Cortex of kidney (tissue), 1 donor: ENCODE measurements at places on chromosomes 4 and X.

DNA sequence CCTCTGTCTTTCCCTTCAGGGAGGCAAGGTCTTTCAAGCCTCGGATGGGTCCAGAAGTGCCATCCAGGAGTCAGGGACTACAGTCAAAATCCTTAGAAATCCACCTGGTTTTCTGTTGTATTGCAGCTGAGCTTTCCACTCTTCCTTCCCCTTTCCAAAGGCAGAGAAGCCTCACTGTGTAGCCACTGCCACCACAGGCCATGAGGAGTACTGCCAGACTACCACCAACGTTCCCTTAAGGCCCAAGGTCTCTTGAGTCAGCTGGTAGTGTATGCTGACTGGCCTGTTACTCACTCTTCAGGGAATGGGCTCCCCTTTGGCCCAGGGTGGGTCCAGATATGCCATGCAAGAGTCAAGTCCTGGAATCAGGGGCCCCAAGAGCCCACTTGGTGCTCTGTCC, 1454.1 kb downstream of the PCDH19 start:
- DNase-seq, result no peak

DNA sequence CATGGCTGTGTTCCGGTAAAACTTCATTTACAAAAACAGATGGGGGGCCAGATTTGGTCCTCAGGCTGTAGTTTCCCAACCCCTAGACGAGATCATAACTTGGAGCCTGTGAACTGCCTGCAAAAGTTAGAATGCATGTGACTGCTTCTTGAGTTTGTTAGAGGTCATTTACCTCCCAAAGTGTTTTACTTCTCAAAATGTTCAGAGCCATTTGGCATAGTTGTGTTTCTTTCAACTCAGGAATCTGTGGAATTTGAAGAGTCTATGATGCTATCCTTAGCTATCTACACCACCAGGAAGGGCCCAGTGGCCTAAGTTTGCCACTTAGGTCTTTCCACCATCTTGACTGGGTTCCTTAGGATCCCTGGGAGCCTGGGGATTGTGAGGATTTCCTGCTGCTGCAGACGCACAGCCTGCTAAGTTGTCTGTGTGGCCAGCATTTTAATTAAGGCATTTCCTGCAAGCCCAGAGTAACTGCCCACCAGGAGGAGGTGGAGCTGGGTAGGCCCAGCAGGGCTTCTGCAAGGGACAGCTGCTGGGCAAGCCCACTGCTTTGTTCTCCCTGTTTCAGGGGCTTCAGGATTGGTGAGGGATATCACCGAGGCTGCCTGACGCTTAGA, 53.1 kb downstream of the CCNI start:
- DNase-seq, result no peak

GRCh38 chrX:22171287-22172060, 101.2 kb upstream of the CBLL2 start:
- DNase-seq, result no peak

DNA sequence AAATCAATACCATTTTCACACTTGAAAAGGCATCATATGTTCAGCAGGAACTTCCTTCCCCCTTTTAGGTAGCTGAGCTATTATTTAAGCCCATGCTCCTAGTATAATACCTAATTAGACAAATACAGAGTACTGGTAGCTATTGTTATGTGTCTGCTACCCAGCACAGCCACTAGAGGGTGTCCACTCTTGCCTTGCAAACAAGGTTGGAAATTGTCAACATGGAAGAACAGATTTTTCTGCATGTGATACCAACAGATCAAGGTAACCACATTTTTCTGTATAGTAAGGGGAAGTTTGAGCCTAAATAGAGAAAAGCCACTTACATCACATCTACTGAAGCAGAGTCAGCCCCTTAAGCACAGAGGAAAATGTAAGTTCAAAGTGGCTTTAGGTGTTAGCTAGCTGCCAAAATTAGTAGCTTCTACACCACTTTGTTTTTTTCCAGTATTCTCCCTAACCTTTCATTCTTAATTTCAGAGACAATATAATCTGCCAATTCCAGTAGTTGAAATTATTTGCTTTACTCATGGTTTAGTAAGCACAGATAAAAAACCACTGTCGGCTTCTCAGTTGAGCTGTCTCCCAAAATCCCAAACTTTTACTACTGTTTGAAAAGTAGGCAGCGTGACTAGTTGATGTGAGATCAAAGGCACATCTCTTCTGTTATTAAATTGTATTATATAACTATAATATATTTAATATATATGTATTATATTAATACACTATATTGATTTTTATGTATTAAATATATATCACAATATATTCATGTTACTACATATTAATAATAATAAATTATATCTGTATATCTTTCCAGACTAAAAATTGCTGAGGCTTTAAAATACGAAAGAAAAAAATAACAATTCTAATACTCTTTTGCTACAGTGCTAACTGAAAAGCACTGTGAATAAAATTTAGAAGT, 38.2 kb downstream of the EDNRA start:
- DNase-seq, result no peak

DNA sequence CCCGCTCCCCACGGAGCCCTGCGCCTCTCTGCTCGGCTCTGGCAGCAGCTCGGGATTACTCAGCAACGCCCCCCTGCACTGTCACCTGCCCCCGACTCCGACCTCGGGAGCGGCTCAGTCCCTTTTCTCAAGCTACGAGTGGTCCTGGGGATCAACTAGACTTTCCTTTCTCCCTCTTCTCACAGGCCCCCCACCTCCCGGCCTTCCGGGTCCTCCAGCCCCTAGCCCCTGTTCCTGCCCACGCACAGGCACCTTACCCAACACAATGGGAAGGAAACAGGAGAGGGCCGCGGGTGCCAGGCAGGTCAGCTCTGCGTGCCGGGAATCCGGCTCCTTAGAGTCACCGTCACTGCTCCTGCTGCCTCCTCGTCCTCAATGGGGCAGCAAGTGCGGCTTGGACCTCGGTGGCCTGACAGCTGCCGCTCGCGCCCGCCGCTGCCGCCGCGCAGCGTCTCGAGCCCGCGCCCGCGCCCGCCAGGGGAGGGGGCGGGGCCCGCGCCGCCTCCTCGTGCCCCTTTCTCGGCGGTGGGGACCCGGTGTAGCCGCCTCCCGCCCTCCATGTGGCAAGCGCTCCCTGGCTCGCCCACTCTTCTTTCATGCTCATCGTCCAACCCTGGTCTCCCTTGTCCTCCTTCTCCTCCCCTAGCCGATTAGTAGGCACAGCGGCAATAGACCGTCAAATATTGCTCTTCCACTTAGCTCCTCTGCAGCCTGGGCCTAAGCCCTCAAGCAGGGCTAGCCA, at the start of gene RAB9B:
Gene RAB9B, minus strand, starts transcription at position 455 of the 742 bp plus-strand sequence. CDS start 6,473 bp downstream, outside the sequence.
- DNase-seq, result peak; percentile 8

DNA sequence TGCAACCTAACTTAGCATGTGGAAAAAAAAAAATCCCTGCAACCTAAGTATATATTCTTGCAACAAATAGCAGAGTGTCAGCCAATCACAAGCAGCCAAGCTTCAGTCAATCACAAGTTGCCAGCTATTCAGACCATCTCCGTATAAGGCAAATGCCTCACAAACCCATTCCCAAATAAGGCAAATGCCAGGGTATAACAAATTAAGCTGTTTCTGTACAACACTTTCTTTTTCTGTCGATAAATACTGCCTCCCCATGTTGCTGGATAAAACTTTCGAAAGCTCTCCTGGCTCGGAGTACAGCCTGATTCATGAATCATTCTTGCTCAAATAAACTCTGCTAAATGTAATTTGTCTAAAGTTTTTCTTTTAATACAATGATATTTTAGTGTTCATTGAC, 460.7 kb upstream of the SMIM31 start:
- DNase-seq, result no peak

DNA sequence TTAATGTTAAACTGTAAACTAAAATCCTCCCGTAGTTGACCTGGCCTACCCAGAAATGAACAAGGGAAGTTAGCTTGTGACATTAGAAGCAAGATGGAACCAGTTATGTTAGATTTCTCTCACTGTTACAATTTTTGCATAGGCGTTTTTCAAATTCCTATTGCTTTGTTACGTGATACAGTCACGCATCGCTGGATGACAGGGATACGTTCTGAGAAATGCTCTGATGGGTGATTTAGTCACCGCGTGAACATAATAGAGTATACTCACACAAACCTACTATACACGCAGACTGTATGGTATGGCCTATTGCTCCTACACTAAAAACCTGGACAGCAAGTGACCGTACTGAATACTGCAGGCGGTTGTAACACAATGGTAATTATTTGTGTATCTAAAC, 46.7 kb upstream of the PUDP start:
- no peak for DNase-seq

- DNase-seq, result no peak
Observed at GRCh38 chr4:55830716-55831115, 11.1 kb downstream of the EXOC1L start.

DNA sequence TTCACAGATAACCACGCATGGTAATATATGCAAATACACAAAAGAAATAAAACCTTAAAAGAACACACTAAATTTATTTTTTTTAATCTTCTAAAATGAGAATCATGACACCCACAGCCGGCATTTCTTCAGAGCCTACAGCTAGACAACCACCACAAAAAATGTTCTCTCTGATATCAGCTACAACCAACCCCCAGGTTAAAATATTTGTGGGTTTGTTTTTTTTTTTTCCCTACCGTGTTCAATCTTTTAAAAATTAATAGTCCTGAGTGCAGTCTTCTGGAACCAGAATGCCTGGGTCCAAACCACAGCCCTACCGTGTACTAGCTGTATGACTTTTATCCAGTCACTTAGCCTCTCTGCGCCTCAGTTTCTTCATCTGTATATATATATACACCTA, 36.0 kb downstream of the MAML3 start:
- DNase-seq, result no peak

GRCh38 chr4:10346023-10346422, 111.2 kb downstream of the ZNF518B start:
- no peak for DNase-seq

- no peak for DNase-seq
Observed at GRCh38 chr4:7419961-7420660, 14.6 kb downstream of the PSAPL1 start.

DNA sequence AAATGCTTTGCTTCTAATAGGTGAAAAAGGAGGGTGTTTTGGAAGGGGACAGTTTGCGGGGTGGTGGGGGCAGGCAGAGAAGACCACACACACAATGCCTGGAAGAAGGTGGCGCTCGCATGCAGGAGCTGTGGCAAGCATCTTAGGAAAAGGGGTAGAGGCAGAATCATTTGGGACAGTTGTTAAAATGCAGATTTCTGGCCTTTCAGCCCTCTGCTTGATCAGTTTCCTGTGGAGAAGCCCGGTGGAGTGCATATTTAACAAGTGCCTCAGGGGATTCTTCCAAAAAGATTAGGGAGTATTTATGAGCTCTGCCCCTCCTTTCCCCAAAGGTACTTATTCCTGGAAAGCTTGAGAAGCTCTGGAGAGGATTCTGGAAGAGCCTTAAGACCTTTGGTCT, 4.8 kb downstream of the NOCT start:
- no peak for DNase-seq

- DNase-seq, result no peak
Observed at GRCh38 chr4:168900080-168900479, 110.0 kb downstream of the CBR4 start.

GRCh38 chr4:155999725-156000124, 46.1 kb upstream of the CTSO start:
- no peak for DNase-seq

GRCh38 chr4:159526172-159526571, 423.3 kb downstream of the RAPGEF2 start:
- no peak for DNase-seq

DNA sequence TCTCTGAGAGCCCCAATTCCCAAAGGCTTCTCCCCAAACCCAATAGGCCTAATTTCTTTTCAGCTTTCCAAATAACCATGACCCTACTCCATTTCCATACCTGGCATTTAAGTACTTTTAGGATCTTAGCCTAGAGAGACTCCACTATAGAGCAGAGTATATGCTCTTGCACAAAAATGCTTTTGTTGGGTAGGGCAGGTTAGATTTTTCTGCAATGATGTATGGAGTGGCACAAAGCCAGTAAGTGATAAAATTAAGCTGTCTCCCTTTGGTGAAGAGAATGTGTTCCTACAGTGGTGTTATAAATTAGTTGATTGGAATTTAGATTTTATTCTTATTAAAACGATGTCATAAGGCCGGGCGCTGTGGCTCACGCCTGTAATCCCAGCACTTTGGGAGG, 124.9 kb downstream of the INPP4B start:
- no peak for DNase-seq
